ENCODE measurements at places on chromosomes 3 and 15. TPM values are rescaled to one million over a fixed set of nuclear protein-coding genes. Genes with fewer than 3 reads are reported as not detected.

GRCh38 chr3:69048990-69049389 lies 3.1 kb downstream of the TMF1 start:
- DNase-seq = no peak

DNA sequence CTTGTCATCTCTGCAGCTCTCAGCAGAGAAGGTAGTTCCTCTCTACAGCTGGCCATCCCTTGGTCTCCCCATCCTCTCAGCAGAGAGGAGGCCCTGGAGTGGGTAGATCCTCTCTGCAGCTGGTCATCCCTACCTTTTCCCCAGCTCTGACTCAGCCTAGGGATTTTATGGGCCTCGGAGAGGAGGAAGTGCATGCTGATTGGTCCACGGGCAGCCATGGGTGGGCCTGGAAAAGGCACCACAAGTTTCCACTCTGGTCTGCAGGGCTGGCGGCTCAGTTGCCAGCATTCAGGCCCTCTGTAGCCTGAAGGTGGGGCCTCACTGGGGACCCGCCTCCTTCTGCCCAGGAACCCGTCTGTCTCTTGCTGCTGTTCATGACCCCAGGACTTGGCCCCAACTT lies 36.9 kb downstream of the NR1D2 start:
- no peak for DNase-seq

GRCh38 chr3:10398341-10398740 lies 77.4 kb upstream of the SEC13 start:
- no peak for DNase-seq

- DNase-seq = no peak
Observed at GRCh38 chr3:123039178-123039577, 11.6 kb upstream of the SEMA5B start.

DNA sequence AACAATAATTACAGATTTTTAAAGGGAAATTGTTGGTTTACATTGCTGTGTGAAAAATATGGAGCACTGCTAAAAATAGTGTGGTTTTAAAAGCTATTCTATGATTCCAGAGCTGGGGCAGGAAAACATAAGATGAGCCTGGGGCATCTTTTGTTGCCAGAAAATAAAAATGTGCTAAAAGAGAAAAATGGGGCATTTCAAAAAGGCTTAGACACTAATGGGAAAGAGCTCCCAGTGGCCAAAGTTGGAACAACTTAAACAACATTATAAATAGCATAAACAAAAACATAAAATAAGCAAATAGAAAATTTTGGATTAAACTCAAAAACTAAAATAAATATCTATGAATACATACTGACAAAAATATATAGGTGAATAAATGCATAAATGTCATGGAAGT lies 478.9 kb downstream of the NLGN1 start:
- no peak for DNase-seq

- DNase-seq = no peak
Observed at GRCh38 chr3:110984456-110985250, 87.0 kb upstream of the NECTIN3 start.

GRCh38 chr3:171752329-171752728 lies 58.0 kb downstream of the PLD1 start:
- DNase-seq = no peak

DNA sequence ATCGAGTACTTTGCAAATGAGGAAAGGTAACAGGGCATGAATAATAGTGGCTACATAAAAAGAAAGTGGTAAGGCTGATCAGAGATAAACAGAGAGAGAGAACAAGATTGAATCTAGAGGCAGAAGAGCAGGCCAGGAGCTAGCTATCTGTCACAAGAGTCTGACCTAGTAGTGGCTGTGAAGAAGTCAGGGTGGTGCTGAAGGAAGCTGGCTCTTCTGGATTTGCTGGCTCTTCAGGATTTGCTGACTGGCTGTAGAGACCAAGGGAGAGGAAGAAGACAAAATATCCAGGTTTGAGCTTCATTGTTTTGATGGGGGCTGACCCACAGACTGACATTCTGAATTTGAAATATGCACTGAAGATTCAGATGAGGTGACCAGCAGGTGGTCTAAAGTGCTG lies 142.3 kb downstream of the SSR3 start:
- DNase-seq = no peak

DNA sequence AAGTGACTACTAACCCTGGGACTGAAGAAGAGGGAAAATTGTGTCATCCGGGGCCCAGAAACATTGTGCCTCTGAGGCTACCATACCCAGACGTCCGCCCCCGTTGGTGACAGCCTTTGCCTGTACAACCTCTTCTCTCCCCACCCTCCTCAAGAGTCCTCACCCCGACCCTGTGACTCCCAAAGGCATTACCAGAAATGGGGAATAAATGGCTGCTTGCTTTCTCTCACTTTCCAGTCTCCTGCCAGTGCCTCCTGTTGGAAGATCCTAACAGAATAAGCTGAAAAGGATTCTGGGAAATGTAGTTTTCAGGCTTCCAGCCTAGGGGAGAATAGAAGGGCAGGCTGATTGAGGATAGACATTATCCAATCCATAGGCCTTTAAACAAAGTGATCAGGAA lies 30.8 kb upstream of the SLC25A36 start:
- DNase-seq = no peak

GRCh38 chr3:152299249-152299976 lies 30.7 kb downstream of the MBNL1 start:
- DNase-seq = no peak

- no peak for DNase-seq
Observed at GRCh38 chr15:73746883-73747282, 6.3 kb downstream of the INSYN1 start.

GRCh38 chr15:39784125-39784524 lies 1.5 kb upstream of the FSIP1 start:
- no peak for DNase-seq

GRCh38 chr15:45107941-45108630 lies 5.9 kb downstream of the DUOX2 start:
- no peak for DNase-seq

DNA sequence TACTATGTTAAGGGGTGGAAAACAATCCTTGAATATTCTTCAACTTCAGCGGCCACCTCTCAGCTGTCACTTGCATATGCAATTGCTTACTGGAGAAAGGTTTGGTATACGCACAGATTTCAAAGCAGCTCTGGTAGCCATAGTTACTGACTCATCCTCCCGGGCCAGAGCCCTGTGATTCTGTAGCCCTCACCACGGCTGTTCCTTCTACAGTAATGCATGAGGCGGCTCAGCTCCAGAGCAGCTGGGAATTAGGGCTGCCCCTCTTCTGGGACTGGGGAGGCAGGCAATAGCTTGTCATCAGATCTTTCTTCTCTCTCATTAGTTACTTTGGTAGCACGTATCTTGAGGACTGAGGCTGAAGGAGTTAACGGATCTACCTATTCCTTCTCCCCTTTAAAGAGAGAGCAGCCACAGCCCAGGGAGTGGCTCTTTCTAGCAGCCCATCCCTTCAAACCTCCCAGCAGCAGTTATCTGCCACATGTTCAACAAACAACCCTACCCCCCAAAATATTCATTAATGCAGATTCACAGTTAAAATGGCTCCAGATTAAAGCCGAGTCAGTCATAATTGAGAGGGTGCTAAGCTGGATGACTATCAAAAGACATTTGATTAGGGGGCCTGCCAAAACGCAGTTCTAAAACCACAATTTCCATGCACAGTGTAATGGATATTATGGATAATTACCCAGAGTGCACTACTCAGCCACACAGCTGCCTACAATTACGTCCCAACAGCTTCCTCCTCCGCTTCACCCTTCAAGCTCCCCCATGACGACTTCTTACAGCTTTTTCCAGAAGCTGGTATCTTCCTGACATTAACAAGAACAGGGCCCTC lies 54.7 kb downstream of the ETV5 start:
- DNase-seq = no peak

- DNase-seq = no peak
Observed at GRCh38 chr15:66820481-66821176, 118.6 kb downstream of the SMAD6 start.

GRCh38 chr15:98034731-98035130 lies 74.2 kb downstream of the ARRDC4 start:
- DNase-seq = no peak

GRCh38 chr15:94621736-94622135 lies 390.4 kb downstream of the MCTP2 start:
- no peak for DNase-seq

DNA sequence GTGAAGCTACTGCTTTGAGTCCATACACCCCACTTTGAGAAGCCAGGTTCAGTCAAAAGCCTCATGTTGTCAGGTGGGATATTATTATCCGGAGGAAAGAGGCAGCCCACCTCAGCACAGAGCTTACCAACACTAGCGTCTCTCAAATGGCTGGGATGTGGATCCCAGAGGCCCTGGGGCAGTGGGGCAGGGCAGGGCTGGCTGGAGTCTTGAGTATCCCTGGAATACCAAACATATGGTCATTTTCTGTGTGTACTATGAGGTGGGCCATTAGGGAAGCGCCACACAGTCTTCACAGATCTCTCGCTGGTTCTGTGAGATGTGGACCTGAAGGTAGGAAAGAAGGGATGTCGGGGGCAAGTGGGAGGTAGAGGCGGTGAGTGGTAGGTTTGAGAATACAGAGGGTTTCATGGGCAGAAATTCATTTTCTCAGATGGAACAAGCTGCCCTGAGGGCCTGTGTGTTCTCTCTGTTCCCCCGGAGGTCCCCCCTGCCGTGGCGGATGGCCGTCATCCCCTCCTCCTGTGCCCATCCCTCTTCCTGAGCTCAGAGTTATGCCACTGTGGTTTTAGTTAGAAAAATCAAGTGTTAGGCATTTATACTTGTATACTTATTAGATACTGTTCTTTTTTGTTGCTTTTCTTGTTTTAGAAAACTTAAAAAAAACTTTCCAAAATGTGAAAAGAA lies 66.4 kb downstream of the USP13 start:
- no peak for DNase-seq

DNA sequence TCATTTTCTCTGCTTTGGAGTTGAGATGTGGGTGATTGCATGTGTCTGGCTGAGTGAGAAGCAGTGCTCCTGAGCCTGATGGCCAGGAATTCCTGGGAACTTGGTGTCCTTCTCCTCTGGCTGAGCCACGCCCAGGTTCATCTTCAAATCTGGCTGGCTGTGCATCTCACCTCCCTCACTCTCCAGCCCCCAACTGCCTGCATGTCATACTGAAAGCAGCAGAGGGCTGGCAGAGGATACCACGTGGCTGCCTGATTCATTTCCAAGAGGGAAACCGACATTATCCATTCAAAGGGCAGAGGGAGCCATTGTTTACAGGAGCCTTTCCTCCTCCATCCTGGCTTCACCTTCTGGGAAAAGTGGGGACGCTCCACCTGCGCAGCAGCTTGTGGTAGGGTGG lies 57.4 kb downstream of the ABHD5 start:
- no peak for DNase-seq

DNA sequence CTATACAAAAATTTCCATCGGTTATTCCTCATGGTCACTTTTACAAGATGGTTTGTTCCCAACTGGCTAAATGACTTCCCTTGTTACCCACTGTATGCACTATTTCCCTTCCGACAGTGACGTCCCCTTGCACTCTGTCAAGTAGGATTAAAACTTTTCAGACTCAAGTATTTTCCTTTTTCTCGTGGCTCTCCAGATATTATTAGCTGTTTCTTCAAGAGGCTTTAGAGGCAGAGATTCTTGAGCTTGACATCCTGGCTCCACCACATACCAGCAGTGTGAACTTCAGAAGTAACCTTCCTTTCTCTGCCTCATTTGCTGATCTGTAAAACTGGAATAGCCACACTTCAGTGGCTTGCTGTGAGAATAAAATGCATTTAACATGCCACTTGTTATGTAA lies 14.0 kb downstream of the CSNK1G1 start:
- no peak for DNase-seq

GRCh38 chr15:66631616-66632263 lies 65.9 kb upstream of the LCTL start:
- DNase-seq = no peak

GRCh38 chr15:90143166-90143655 lies 40.9 kb upstream of the IDH2 start:
- DNase-seq = peak; percentile 54

DNA sequence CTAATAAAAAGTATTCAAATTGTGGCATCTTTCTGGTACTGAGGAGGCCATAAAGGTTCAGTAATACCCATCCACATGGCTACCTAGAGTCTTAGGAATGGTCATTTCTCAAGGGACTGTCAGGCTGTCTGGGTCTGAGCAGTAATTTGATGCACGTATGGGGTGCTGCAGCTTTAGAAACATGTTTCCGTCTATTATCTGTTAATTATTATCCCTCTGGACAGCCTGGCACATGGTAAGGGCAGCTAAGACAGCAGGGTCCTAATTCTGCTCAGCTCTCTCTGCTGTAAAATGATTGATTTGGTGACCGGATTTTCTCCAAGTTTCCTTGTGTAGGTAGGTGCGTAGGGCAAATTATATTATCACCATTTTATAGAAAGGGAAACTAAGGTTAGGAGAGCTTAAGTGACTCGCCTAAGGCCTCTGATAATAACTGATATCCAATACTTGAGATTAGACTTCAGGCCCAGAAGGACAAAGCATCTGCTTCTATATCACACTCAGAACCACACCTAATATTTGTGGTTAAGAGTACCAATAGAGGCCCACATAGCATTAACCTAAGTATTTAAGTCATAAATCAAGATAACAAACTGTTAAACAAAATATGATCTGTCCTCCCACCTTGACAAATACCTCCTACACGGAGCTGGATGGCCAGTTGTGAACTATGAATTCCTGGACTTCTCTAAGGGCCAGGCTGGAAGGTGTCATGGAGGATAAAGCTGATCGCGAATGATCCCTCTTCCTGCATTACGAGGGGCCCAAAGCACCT lies 2.9 kb upstream of the RAP2B start:
- DNase-seq = no peak

GRCh38 chr15:41886741-41887140 lies 7.1 kb downstream of the SPTBN5 start:
- DNase-seq = no peak

DNA sequence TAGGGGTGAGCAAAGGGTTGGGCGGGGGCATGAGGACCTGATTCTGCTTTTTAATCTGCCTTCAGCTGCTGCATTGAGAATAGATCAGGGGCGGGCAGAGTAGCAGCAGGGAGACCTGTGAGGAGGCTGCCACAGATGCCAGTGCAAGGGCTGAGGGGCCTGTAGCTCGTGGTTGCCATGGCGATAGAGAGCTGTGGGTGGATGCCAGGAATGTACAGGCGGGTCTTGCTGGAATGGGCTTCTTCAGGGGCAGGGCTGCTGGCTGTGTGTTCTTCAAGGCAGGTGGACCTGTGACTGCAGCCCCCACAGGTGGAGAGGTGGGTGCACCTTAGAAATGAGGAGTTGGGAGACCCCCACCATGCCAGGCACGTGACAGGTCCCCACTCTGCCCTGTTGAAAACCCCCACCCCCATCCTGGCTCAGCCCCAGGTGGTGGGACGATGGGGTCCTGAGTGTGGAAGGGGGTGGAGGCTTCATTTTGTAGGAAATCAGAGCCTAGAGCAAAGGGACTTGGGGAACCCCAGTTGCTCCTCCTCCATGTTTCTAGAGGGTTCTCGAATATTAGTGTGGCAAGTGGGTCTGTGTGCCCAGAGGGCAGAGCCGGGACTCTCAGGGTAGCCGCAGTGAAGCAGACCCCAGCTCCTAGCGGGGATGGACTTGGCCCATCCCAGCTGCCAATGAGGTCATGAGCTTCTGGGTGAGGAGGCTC lies 38.3 kb downstream of the SLC6A6 start:
- DNase-seq = no peak

- DNase-seq = no peak
Observed at GRCh38 chr15:56675930-56676329, 57.4 kb downstream of the ZNF280D start.

- no peak for DNase-seq
Observed at GRCh38 chr3:22101351-22101750, 350.3 kb upstream of the ZNF385D start.

DNAJC13 gene
- 39.8 TPM for total RNA-seq

MEIS2 gene
- 0.24 TPM for total RNA-seq

GPR15 gene
- 3.7 TPM for total RNA-seq

UROC1 gene
- not detected for total RNA-seq

GUCA1C gene
- not detected for total RNA-seq

HES1 gene
- 5.0 TPM for total RNA-seq

RBPMS2 gene
- 0.91 TPM for total RNA-seq

SERPINI2 gene
- total RNA-seq = not detected

ALG3 gene
- total RNA-seq = 33.8 TPM
